ENCODE measurements at places on chromosomes 12 and 14.

DNA sequence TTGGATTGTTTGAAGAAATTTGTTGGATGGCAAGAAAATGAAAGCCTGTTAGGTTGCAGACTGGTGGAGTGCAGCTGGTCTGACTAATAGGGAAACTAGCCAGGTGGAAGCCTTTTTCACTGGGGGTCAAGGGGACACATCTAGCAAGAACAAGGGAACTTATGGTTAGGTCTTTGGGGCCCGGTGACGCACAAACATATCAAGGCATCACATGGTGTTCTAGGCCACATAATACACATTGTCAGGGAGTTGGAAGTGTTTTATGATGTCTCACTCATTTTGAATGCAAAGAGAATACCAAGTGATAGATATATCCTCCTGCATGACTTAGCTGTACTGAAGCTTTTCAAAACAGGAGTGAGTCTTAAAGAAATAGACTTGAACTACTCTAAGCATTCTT lies 351.2 kb downstream of the KCNH5 start:
- no peak for DNase-seq
- no peaks in the 10 kb centered on the region for H3K27me3 ChIP-seq
- H3K36me3 ChIP-seq, result no peaks in the 10 kb centered on the region
- no peaks in the 10 kb centered on the region for H3K4me1 ChIP-seq

- H3K27me3 ChIP-seq, result peaks cover 2% of the 10 kb centered on the region
- H3K27ac ChIP-seq, result no peak within 1 kb of the TSS
- no peaks in the 10 kb centered on the region for H3K36me3 ChIP-seq
- DNase-seq, result no peak
Observed at GRCh38 chr12:57049890-57050289, at the start of gene MYO1A. MYO1A (minus strand) TSS chr12:57050129; CDS start chr12:57048323, 1,806 bp downstream.

- H3K27ac ChIP-seq, result no peak overlapping the region
- no peak overlapping the region for H3K4me3 ChIP-seq
- no peaks in the 10 kb centered on the region for H3K27me3 ChIP-seq
- no peak for DNase-seq
Observed at GRCh38 chr14:55803873-55804553, 224.0 kb downstream of the KTN1 start.

DNA sequence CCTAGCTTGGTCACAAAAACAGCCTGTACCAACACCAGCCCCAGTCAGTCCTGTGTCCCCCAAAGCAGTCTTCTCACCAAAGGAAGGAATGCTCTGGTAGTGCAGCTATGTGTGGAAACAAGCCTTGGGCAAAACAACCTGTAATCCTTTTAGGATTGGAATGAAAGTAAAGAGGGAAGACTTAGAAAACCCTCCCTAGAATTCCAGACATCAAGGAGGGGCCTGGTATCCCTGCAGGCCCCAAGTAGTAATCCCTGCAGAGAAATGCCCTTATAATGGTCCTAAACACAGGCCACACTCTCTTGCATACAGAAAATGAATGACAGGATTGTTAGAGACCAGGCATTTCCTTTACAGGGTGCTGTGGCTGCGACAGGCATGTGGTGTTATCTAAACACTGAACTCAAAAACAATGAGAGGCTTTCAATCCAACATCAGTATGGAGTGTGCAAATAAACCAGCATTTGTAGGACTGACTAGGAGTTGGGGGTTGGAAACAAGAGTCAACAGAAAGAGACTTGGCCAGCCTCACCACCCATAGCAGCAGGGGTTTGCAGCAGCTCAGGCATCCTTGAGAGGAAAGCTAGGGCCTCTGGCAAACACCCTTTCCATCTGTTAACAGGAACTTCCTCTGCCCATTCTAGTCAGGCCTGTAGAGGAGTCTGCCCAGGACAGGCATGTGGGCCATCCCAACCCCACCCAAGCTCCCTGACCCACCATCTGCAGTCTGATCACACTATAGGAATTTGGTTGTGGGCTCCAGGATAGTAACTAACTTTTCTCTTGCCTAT lies 59.1 kb downstream of the DCAF5 start:
- no peak overlapping the region for H3K4me3 ChIP-seq
- H3K27ac ChIP-seq, result no peak overlapping the region
- H3K36me3 ChIP-seq, result peaks cover 35% of the 10 kb centered on the region
- no peak for DNase-seq
- H3K4me1 ChIP-seq, result no peaks in the 10 kb centered on the region

GRCh38 chr14:58747181-58747580 lies 109.4 kb downstream of the DACT1 start:
- peaks cover 5% of the 10 kb centered on the region for H3K4me1 ChIP-seq
- no peaks in the 10 kb centered on the region for H3K36me3 ChIP-seq
- no peaks in the 10 kb centered on the region for H3K27me3 ChIP-seq
- no peak overlapping the region for H3K4me3 ChIP-seq
- no peak overlapping the region for H3K27ac ChIP-seq

GRCh38 chr14:93153121-93153520 lies 31.6 kb downstream of the MOAP1 start:
- H3K27ac ChIP-seq, result no peak overlapping the region
- H3K36me3 ChIP-seq, result no peaks in the 10 kb centered on the region
- H3K4me1 ChIP-seq, result no peaks in the 10 kb centered on the region
- DNase-seq, result no peak
- no peaks in the 10 kb centered on the region for H3K27me3 ChIP-seq

GRCh38 chr12:4031703-4032291 lies 158.6 kb upstream of the PARP11 start:
- H3K27me3 ChIP-seq, result peaks cover 2% of the 10 kb centered on the region
- H3K4me1 ChIP-seq, result peaks cover 23% of the 10 kb centered on the region
- no peak overlapping the region for H3K27ac ChIP-seq
- DNase-seq, result no peak
- H3K36me3 ChIP-seq, result no peaks in the 10 kb centered on the region

DNA sequence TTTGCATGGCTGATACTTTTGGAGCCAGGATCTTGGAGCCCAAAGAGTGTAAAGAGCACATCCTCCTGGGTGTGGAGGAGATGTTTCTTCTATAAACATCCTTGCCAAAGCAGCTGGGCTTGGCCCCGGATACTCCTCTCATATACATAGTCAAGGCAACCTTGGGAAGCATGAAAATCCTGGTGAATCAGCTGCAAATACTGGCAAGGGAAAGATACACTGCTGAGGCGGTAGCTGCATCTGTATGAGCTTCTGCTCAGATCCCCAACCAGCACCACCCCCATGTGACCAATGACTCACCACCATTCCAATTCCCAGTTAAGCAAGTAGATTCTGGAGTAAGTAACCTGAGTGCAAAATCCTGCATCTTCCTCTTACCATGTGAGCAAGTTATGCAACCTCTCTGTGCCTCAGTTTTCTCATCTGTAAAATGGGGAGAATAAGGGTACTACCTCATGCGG lies 567.4 kb downstream of the MED13L start:
- no peaks in the 10 kb centered on the region for H3K27me3 ChIP-seq
- no peak overlapping the region for H3K27ac ChIP-seq
- H3K4me1 ChIP-seq, result no peaks in the 10 kb centered on the region
- DNase-seq, result no peak
- H3K4me3 ChIP-seq, result no peak overlapping the region

DNA sequence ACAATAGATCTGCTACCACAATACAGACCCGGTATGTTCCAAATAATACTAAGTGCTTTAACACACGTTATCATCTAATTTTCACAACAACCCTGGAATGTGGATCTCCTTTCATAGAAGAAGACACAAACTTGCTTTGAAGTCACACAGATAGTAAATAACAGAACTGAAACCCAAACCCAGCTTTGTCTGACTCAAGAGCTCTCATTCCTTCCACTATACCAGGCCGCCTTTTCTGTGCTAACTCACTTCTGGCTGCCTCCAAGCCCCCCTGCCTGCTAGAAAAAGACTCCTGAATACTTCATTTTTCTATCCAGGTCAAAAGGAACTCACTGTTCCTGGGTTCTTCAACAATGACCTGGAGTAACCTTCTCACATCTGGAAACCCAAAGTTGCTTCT lies 37.8 kb downstream of the PRPF40B start:
- no peak overlapping the region for H3K27ac ChIP-seq
- H3K4me3 ChIP-seq, result no peak overlapping the region
- DNase-seq, result no peak
- H3K36me3 ChIP-seq, result peaks cover 28% of the 10 kb centered on the region
- no peaks in the 10 kb centered on the region for H3K27me3 ChIP-seq
- peaks cover 42% of the 10 kb centered on the region for H3K4me1 ChIP-seq

- H3K4me3 ChIP-seq, result peak overlapping the region; percentile 21
- H3K27ac ChIP-seq, result peak overlapping the region; percentile 80
- no peaks in the 10 kb centered on the region for H3K27me3 ChIP-seq
- no peaks in the 10 kb centered on the region for H3K36me3 ChIP-seq
- H3K4me1 ChIP-seq, result peaks cover 5% of the 10 kb centered on the region
Observed at GRCh38 chr14:53126731-53127130, 26.4 kb downstream of the DDHD1 start.

DNA sequence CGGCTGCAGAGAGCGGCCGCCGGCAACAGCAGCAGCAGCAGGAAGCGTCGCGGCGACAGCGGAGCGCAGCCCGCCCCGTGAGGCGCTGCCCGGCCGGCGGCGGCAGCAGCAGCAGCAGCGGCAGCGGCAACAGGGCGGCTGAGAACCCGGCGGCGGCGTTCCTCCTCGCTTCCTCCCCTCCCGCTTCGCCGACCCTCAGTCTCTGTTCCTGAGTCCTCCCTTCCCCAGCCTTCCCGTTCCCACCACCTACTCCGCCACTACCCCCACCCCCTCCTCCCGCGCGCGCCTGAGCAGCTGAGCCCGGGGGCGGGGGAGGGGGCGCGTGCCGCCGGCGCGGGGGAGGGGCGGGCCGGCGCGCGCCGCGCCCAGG lies 310 bp downstream of the BICDL1 start:
- H3K4me1 ChIP-seq, result peaks cover 18% of the 10 kb centered on the region
- DNase-seq, result no peak
- H3K27me3 ChIP-seq, result no peaks in the 10 kb centered on the region
- peak overlapping the region; percentile 43 for H3K4me3 ChIP-seq

DNA sequence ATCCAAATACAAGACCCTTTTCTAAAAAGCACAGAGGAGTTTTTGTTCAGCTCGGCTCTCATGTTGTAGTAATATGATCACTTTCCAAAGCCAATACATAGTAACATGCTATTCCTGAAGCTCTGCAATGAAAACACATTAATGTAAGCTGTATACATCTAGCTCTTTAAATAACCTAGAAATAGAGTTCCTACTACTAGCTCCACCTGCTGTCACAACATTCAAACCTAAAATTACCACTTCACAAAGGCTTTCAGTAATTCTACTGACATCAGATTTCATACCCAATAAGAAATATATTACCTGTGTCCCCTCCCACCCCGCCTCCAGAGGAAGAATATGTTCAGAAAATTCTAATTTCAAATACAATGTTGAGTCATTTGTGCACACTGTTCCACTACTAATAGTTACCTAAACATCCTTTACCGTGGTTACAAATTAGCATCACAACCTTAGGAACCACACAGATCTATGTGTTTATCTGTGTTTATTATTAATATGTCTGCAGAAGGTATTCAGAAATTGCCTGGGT lies 17.8 kb downstream of the EFCAB11 start:
- H3K4me1 ChIP-seq, result no peaks in the 10 kb centered on the region
- H3K27ac ChIP-seq, result no peak overlapping the region
- no peaks in the 10 kb centered on the region for H3K36me3 ChIP-seq
- DNase-seq, result no peak

GRCh38 chr12:108430245-108430644 lies 84.8 kb upstream of the FICD start:
- no peaks in the 10 kb centered on the region for H3K36me3 ChIP-seq
- H3K4me3 ChIP-seq, result no peak overlapping the region
- no peak overlapping the region for H3K27ac ChIP-seq

DNA sequence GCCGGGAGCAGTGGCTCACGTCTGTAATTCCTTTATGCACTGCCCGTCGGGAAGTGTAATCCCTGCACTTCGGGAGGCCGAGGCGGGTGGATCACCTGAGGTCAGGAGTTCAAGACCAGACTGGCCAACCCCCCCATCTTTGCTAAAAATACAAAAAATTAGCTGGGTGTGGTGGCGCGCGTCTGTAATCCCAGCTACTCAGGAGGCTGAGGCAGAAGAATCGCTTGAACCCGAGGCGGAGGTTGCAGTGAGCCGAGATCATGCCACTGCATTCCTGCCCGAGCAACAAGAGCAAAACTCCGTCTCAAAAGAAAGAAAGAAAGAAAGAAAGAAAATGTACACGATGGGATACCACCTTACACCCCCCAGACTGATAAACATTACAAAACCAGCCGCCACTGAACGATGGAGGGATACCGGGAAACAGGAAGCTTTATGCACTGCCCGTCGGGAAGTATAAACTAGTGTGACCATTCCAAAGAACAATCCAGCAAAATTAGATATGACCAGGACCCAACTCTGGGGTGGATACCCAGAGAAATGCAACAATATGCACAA lies 1.1 kb downstream of the ABCD4 start:
- peaks cover 19% of the 10 kb centered on the region for H3K4me1 ChIP-seq
- no peak overlapping the region for H3K4me3 ChIP-seq
- no peak for DNase-seq

- peak overlapping the region; percentile 46 for H3K27ac ChIP-seq
- H3K27me3 ChIP-seq, result no peaks in the 10 kb centered on the region
- peaks cover 7% of the 10 kb centered on the region for H3K36me3 ChIP-seq
Observed at GRCh38 chr12:120110550-120111501, 5.7 kb downstream of the RAB35 start.

DNA sequence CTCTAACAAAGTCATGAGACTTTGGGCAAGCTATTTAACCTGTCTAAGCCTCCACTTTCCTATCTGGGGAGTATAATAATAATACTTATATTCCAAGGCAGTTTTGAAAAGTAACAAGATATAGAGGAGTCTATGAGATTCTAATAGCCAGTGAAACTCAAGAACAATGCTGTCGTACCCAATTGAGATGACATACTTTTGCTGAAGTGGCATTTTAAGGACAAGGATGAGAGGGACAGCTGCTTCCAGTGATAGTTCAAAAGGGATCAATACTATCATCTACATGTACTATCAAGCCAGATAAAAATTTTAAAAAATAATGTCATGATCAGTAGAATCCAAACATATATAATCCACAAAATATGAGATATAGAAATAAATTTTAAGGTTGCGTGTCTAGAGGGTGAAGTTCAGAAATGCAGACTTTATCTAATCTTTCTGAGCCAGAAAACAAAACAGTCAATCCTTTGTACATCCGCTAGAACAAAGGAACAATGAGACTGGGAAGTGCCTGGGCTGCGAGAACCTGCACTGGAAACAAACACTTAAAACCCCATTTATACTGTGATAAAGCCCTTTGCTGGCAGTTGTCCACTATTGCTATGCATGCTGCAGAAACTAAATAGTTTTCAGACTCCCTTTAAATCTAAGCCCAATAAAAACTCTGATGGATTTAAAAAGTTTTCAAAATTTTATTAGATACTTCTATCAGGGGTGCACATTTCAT lies 38.6 kb downstream of the PTPRB start:
- no peaks in the 10 kb centered on the region for H3K4me1 ChIP-seq
- no peak overlapping the region for H3K27ac ChIP-seq
- no peaks in the 10 kb centered on the region for H3K36me3 ChIP-seq
